K562 (cell line): ENCODE measurements at places on chromosomes 11 and 22. TPM values are rescaled to one million over a fixed set of nuclear protein-coding genes. Genes with fewer than 3 reads are reported as not detected.

DNA sequence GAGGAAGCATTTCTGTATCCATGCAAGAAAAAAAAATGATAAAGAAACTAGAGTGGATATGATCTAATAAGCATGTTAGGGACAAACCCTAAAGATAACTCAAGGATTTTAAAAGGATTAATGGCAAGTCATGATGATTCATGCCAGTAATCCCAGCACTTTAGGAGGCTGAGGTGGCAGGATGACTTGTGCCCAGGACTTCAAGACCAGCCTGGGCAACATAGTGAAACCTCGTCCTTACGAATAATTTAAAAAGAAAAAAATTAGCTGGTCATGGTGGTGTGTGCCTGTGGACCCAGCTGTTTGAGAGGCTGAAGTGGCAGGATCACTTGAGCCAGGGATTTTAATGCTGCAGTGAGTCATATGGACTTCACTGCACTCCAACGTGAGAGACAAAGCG, 145.5 kb upstream of the BLID start:
- no peak for DNase-seq

DNA sequence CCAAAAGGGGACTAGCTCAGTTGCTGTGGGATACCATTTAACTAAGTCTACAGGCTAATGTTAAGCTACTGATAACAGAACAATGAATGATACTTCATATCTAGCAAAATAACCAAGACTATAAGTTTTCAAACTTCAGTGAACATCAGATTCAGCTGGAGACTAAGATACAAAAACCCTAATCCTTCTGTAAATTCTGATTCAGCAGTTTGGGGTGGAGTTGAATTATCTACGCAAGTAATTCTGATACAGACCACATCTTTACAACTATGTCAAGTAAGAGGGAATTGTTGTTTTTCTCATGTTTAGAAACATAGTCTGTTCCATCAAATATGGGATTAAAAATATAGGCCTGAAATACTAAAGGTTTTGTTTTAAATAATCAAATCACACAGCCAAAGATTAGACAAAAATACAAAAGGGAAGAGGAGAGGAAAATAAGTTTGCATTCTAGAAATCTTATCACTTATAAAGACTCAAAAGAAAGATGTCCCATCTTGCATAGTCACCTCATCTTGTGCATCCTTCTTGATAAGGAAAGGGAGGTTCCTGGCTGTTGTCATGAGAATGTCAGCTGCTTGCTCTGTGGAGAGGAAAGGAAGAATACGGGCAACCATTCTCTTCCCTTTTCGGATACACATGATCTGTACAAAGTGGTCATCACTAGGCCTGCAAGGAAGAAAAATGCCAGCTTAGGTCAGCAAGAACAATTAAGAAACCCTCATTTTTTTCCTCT, 21.4 kb downstream of the PATL1 start:
- DNase-seq = no peak

- peak; percentile 29 for DNase-seq
Observed at GRCh38 chr11:47130543-47130942, 46.1 kb downstream of the ARFGAP2 start.

GRCh38 chr11:85810871-85811611, at the start of gene SYTL2:
SYTL2 (minus strand) TSS chr11:85811141; CDS start chr11:85757725, 53,416 bp downstream.
- peak; percentile 57 for DNase-seq

- no peak for DNase-seq
Observed at GRCh38 chr22:26998129-26998528, 340.7 kb downstream of the MIAT start.

DNA sequence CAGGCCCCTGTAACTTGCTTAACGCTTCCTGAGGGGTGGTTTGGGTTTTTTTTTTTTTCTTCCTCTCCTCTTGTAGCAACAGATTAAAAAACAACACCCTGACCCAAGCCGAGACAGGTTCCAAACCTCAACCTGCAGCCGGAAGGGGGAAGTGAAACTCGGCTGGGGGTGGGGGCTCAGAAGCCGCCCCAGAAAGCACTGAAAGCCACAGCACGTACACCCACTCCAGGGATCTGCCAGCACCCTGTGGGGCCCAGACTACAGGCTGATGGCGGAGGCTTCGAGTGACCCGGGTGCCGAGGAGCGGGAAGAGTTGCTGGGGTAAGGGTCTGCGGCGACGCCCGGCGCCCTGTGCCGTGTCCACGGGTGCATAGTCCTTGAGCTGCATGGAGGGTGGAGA, at the start of gene LSP1:
LSP1 (plus strand) TSS at position 208 of the 400 bp plus-strand sequence; CDS start at position 269, 61 bp downstream.
- no peak for DNase-seq

Gene SAC3D1
- total RNA-seq = 35.2 and 35.7 TPM in 2 replicates

Gene EMID1
- 5.7 and 7.2 TPM in 2 replicates for total RNA-seq

Gene BBOX1
- not detected in 2 replicates for total RNA-seq

Gene SLC22A8
- not detected in 2 replicates for total RNA-seq

Gene KDM2A
- 37.9 and 39.3 TPM in 2 replicates for total RNA-seq

DNA sequence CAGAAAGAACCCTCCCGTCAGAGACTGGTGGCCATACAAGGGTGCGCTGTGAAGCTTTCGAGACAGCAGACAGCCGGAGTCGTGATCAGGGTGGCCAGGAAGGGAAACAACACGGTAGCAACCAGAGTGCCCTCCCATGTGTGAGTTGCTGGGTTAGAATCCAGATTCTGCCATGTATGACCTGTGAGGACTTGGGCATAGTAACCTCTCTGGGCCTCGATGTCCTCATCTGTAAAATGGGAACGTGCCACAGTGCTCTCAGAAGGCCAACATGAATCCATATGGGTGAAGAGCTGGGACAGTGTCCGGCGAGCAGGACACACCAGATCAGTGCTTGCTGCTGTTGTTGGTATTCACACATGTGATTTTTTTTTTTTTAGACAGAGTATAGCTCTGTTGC, 7.6 kb upstream of the FGF3 start:
- DNase-seq = no peak

Gene MAPK8IP1
- 6.6 and 6.9 TPM in 2 replicates for total RNA-seq
